SK-N-SH (cell line): ENCODE measurements at places on chromosomes 7 and 10.
A peak's percentile ranks its signal among the peaks of the same experiment; 100 is the strongest.

GRCh38 chr7:140497241-140497769 is 18.0 kb upstream of the MKRN1 start:
- DNase-seq, result no peak

GRCh38 chr7:95190515-95190914 is 133.8 kb downstream of the PON1 start:
- no peak for DNase-seq

DNA sequence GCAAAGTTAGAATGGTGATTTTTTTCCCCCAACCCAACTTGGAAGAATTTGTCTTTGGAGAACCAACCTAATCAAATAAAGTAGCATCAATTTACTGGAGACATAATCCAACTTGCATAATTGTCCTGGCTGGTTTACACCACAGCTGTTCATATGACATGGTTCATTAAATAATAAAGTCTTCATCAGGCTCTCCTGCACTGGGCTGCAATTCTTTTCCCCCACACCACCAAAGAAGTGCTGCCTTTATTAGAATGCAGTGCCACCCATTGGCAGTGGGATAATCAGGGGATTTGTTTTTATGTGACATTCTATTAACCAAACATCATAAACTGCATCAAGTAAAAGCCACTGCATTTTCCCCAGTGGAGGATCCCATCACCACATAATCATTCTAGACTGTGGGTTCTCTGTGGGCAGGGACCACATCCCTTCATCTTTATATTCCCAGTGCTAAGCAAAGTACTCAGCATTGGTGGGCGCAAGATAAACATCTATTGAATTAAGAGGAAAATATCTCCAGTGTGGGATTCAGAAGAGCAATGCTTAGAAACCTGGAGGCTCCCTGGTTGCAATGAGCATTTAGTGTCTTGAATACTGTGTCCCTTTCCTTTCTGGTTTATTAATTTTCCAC is 322.0 kb downstream of the KCNMA1 start:
- no peak for DNase-seq

DNA sequence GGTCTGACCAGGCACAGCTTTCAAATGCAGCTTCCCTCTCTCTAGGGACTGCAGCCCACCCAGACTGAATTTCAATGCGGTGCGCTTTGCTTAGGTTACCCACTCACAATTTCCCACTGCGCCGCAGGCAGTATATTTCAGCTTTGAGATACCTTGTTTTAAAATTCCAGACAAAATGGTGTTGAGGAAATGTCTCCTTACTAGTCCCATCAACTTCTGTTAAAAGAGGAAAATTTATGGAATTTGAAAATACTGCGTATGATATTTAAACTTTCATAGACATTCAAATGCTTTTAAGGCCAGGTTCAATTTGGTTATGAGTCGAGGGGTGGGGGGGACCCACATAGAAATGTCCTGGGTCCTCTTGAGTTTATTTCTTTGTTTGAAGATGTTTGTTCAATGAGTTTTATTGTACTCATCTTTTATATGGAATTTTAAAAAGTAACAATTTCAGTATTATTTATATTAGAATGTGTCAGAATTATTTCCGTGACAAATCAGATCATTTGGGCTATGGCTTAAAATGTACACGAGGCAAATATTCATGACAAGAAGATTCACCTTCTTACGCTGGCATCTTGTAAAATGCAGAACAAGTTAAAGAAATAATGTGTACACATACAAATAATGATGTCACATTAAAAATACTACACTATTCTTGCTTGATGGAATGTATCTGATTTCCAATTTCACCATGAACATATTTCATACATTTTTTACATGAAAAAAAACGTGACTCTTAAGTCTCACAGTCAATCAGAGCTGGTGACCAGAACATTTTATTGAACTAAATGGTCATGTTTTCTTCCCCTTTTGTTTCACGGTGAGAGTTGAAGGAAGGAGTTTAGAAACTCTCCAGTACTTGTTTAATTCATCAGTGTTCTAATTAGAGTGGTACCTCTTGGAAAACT is 1.3 kb downstream of the IKZF1 start:
- DNase-seq, result no peak

- no peak for DNase-seq
These were observed 173.4 kb downstream of the WDR37 start for GRCh38 chr10:1229574-1229973.

- DNase-seq, result no peak
These were observed 170.0 kb downstream of the PRKG1 start for GRCh38 chr10:51244309-51244708.

DNA sequence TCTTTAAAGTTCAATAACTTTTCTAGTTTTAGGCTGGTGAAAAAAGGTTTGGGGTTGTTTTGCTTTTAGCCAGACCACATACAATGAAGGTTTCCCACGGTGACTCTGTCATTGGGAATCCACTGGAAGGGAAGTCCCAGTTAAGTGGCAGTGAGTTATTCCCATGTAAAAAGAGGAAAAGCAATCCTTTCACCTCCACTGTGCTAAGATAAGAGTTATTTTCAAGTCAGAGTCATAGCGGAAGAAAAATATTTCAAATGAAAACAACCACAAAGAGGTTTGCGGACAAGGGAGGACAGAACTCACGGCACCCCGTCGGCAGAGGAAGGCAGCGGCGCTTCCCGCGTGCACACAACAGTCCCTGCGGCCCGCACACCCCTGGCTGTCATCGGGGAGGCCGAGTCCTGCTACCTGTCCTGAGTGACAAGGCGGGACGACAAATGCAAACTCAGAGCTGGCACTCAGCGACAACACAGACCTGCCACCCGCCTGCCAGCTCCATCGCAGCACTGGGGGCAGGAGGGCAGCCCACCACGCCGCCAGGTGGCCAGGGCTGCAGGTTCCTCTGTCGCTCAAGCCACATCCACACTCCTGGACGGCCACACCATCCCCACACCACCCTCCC is 9.3 kb upstream of the PAPOLB start:
- peak; percentile 57 for DNase-seq

GRCh38 chr7:33824911-33825459 is 80.4 kb upstream of the BMPER start:
- DNase-seq, result no peak

GRCh38 chr10:1122349-1122748 is 66.2 kb downstream of the WDR37 start:
- no peak for DNase-seq

DNA sequence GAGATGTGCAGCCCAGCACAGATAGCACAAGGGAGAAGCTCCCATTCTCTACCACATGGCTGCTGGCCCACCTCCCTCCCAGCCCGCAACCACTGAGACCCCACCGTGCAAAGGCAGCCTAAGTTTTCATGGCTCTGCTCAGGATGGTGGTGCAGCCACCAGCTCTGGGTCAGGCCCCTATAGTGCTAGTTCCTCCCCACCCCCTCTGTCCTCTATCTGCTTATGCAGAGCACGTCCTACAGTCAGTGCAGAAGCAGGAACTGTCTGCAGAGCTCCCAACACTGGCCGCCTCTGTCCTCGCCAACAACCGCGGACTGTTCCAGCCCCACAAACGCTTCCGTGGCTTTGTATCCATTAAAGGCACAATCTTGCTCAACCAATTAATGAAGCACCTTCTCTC is 278.9 kb downstream of the GRID1 start:
- no peak for DNase-seq

DNA sequence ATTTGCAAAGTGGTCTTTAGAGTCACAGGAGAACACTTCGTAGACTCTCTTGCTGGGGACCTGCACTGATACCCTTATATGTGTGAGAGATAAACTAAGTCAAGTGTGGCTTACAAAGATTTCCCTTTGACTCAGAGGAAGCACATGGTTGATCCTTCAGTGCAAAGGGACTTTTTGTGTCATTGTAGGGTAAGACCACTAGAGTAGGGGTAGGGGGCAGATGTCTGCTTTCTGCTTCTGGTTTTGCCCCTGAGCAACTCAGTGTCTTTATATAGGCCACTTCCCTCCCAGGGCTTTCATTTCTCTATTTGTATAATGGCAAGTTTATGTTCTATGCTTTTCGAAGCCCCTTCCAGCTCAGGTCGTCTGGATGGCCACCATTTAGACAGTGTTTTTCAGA is 281.7 kb downstream of the SORCS3 start:
- DNase-seq, result no peak

DNA sequence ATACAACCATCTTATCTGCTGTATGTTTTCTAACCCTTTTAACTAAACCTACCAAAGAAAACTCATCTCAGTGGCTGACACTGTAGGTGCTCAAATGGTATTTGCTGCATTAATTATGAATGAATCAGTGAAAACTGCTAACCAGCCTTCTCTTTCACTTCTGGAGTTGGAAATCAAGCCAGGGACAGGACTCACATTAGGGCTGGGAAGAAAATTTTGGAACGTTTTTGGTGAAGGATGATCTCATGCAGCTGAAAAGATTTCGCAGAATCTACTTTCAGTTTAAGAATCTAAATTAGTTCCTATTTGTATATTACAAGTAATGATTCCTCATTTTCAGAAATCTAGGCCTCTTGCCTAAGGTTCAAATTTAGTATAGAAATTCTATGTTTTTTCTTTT is 12.9 kb downstream of the MTPN start:
- DNase-seq, result no peak

- DNase-seq, result peak; percentile 74
These were observed 41.9 kb downstream of the ENO4 start for GRCh38 chr10:116891208-116891607.

DNA sequence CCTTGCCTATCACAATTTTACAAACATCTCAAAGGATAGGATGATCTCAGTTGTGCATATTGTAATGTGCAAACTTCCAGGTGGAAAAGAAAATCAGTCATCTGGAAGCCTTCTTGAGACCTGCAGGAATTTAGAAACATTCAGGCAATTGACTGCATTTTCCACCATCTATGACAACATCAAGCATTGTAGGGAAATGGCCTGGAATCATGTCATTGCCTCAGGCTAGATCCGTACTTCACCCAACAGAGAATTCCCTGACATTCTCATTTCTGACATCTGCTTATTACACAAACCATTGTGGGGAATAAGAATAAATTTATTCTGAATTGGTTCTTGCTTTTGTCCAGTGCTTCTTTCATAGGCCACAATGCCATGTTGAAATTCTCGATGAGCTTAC is 124.9 kb upstream of the NPVF start:
- peak; percentile 23 for DNase-seq

DNA sequence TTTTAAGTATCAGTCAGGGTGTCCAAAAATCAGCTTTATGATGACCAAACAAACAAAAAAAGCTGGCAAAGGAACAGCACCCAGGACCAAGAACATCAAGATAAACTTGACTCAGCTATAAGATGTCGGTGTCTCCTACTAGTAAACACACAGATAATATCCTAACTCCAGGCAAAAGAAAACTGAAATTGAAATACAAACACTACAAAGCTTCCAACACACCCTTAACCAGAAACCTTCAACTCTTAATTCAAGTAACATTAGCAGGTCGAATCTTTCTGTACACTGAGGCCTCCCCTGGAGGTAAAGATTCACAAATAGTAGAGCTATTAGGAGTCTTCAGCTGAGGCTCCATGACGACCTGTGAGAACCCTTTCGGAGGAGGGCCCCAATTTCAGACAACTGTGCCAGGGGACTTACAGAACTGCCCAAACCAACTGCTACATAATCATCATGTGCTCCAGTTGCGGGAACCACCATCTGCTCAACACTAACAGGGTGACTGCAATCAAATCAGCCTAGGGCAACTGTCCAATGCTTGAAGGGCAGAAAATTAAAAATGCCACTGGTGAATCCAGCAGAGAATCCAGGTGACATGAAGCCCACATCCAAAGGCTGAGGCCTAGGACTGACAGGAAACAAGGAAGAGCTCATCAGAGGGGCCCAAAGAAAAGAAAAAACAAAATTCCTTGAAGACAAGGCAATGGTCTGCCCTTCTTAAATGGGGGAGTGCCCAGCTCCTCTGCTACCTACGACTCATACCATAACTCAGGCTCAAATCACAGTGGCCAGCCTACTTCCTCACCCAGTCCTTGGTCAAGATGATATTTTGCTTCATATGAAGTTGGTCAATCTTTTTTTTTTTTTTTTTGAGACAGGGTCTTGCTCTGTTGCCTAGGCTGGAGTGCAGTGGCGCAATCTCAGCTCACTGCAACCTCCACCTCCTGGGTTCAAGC is 20.0 kb downstream of the XPNPEP1 start:
- no peak for DNase-seq

DNA sequence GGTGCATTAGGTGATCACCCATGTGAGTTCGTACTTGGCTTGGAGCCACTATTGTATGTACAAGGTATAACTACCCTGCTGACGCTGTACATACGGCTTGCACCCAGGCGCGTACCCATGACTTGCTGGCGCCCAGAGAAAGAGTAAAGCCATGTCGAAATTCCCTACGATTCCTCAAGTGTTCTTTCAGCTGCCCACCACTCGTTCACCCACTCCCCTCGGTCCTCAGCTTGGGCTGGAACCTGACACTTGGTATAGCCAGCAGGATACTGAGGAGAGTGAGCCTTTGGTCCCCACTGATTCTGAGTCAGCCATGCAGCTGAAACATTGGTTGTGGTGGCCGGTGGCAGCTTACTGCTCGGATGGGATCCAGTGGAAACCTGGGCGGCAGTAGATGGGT is 241.5 kb downstream of the CACNA2D1 start:
- no peak for DNase-seq

DNA sequence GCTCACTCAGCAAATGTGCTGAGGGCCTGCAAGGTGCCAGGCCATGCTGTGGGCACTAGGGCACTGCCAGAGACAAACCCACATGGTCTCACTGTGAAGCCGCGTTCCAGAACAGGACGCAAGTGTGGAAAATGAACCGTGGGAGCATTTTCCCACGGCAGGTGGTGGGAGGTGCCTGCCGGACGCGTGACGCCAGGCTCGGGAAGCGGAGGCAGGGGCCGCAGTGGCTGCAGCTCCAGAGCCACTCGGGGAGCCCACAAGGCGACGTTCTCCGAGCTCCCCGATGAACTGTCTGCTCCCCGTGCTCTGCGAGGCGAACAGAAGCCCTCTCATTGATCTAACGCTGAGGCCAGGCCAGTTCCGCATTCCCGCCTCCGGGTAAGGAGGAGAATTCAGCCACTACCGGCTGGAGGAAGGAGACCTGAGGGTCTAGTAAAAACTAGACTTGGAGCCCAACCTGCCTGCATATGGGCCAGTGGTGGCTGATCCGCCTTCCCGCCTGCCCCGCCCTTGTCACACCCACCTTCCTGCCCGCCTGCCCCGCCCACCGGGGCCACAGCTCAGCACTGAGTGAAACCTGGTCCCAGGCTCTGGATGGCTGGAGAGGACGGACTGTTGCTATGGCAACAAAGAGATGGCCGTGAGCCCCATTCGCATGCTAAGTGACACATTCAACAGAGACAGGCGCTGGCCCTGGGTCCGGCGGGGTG is 13.1 kb downstream of the ADGRA1 start:
- no peak for DNase-seq

- no peak for DNase-seq
These were observed 20.7 kb upstream of the PRF1 start for GRCh38 chr10:70622981-70623844.

DNA sequence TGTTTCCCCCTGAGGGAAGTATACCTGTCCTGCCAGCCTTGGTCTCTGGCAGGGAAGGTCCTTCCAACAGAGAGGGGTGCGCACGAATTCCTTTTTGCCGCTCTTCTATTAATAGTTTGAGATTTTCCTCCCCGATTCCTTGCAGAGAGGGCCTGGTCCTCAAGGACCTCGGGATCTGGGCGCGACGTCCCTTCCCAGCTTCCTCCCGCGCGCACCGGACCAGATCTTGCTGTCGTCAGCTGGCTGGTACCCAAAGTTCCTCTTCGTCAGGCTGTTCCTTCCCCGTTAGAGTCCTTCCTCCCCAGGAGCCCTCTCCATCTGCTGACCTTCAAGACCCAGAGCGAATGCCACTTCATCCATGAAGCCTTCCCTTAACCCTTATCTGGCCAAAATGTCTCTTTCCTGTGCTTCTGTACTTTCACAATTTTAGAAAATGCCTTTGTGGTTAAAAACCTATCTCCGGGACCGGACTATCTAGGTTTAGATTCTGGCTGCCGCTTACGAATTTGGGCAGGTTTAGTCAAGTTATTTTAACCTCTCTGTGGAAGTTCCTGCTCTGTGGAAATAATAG is 851 bp upstream of the GOT1 start:
- DNase-seq, result peak; percentile 33
